ENCODE measurements at places on chromosomes 4 and X. TPM values are rescaled to one million over a fixed set of nuclear protein-coding genes. Genes with fewer than 3 reads are reported as not detected.

S100G gene
- not detected for total RNA-seq

DNA sequence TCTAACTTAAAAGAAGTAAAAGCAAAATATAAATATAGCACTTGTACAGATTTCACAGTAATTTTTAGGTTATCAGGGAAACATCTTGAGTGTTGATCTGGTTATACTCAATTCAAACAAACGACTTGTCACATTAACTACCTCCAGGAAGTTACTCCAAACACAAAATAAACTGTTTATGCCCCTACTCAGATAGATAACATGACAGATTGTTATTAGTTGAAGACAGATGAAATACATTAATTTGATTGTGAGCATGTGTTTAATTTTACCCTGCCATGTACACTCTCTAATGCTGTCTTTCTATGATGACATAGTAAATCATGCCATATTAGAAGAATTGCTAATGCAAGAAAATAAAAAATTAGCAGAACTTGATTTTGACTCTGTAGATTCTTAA, 88.0 kb downstream of the RAB28 start:
- no peak for DNase-seq

GRCh38 chr4:141702472-141703182, 66.2 kb downstream of the IL15 start:
- DNase-seq: no peak

SPATA18 gene
- total RNA-seq: 0.32 TPM

- no peak for DNase-seq
Measured at GRCh38 chr4:159429693-159430035, 326.8 kb downstream of the RAPGEF2 start.

- no peak for DNase-seq
Measured at GRCh38 chrX:38282049-38282448, 45.3 kb downstream of the RPGR start.

OTC gene
- 0.32 TPM for total RNA-seq

GRCh38 chr4:176660561-176660960, 132.2 kb downstream of the VEGFC start:
- no peak for DNase-seq

TKTL1 gene
- not detected for total RNA-seq

PLK4 gene
- total RNA-seq: not detected

DNAAF6 gene
- total RNA-seq: not detected

- DNase-seq: no peak
Measured at GRCh38 chr4:189613207-189613606, 327.5 kb upstream of the FRG1 start.

GRCh38 chr4:165972747-165973146, 99.7 kb downstream of the TLL1 start:
- no peak for DNase-seq

LRRC66 gene
- 8.5 TPM for total RNA-seq

DNA sequence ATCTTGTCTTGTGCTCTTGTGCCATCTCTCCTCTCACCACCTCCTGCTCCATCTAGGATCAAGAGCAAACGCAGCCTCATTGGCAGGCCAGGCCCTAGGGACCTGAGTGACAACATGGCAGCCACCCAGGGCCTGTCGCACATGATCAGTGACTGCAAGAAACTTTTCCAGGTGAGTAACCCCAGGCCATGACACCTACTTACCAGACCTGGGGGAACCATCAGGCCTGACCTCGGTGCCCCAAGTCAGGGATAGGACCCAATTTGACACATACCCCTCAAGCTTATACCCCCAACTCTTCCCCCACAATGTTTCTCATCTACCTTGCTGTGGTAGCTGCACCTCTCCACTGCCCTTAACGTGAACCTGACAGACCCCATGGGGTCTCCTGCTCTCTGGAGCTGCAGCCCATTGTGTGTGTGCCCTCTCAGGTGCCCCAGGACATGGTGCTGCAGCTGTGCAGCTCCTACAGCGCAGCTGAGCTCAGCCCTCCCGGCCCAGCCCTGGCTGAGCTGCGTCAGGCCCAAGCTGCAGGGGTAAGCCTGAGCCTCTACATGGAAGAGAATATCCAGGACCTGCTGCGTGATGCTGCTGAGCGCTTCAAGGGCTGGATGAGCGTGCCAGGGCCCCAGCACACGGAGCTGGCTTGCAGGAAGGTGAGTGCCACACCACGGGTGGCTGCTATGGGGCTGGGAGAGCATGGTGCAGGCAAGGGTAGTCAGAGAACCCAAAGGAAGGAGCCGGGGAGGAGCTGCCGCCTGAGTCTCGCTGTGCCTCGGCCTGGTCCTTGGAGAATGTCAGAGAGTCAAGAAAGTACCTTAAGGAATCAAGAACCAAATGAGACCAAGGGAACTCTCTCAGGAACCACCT, 74.8 kb downstream of the STARD8 start:
- peak; percentile 51 for DNase-seq

- DNase-seq: no peak
Measured at GRCh38 chrX:40097141-40097503, 636 bp downstream of the BCOR start.

GRCh38 chr4:165210566-165210965, 3.2 kb downstream of the KLHL2 start:
- DNase-seq: no peak

GRCh38 chrX:79035421-79035820, 90.2 kb downstream of the P2RY10 start:
- DNase-seq: no peak

DNA sequence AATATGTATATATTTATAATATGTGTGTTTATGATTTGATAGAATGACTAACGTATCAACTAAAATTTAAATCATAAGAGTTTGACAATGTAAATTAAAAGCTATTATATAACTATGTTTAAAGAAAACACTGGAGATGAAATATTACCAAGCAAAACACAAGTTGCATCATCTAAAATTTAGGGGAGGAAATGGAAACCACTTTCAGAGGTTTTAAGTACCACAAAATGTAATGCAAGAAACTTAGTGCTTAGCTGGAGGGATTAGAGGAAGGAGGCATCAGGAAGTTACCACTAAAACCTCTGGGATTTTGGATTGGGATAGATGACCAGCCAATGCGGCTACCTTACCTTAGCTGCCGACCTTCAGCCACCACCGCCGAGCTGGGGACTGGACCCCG, 1192.1 kb upstream of the PRKX start:
- no peak for DNase-seq

DNA sequence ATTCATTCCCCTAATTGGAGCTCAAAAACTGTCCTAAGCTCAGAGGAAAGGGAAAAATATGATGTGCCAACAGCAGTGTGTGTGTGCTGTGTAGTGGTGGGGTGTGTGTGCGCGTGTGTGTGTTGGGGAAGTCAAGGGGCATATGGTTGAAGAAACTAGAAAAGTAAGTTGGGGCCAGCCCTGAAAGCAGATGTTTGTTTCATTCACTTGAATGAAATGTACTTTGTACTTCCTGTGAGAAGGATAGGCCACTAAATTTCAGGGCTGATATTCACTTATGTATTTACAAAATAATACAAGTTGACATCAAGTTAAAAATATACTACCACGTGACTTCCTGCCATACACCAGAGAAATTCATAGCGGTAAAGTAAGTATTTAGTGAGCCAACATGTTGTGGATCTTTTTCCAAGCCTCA, 151.3 kb upstream of the JADE1 start:
- no peak for DNase-seq

DNA sequence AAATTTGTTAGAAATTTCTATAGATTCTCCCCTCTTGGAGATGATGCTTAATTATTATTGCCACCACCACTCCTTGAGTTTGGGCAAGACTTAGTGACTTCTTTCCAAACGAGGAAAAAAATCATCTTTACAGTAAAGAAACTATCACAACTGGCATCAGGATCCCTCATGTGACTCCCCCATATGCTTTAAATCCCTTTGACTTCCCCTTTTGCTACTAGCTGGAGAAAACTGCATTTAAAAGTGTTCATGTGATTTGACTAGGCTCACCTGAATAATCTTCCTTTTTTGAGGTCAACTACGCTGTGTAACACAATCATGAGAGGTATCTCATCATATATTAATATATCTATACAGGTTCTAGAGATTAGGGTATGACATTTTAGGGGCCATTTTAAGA, 30.3 kb upstream of the ENOX2 start:
- no peak for DNase-seq

GRCh38 chrX:15834827-15835595, 19.6 kb downstream of the AP1S2 start:
- no peak for DNase-seq

GRCh38 chr4:26424153-26424552, 66.1 kb downstream of the CCKAR start:
- no peak for DNase-seq

GRCh38 chr4:112938461-112939058, 110.9 kb upstream of the ANK2 start:
- no peak for DNase-seq
